ENCODE measurements at places on chromosomes 5 and 9. TPM values are rescaled to one million over a fixed set of nuclear protein-coding genes. Genes with fewer than 3 reads are reported as not detected.
A peak's percentile ranks its signal among the peaks of the same experiment; 100 is the strongest.

DNA sequence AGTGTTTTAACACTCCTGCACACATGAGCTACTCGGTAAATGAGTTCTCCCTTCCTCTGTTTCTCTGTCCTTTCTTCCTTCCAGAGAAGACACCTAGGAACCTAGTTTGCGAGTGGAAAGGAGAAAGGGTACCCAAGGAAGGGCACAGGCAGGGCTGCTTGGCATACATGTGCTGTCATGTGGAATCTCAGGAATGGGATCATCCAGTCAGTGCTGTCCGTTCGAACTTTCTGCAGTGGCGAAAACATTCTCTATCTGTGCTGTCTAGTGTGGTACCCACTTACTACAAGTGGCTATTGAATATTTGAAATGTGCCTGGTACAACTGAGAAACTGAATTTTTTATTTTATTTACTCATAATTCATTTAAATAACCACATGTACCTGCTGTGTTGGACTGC is 28.0 kb downstream of the NLN start:
- no peak for DNase-seq

GRCh38 chr5:39519566-39520231 is 94.9 kb upstream of the DAB2 start:
- peak; percentile 40 for DNase-seq

Gene IL13
- not detected for polyA plus RNA-seq

DNA sequence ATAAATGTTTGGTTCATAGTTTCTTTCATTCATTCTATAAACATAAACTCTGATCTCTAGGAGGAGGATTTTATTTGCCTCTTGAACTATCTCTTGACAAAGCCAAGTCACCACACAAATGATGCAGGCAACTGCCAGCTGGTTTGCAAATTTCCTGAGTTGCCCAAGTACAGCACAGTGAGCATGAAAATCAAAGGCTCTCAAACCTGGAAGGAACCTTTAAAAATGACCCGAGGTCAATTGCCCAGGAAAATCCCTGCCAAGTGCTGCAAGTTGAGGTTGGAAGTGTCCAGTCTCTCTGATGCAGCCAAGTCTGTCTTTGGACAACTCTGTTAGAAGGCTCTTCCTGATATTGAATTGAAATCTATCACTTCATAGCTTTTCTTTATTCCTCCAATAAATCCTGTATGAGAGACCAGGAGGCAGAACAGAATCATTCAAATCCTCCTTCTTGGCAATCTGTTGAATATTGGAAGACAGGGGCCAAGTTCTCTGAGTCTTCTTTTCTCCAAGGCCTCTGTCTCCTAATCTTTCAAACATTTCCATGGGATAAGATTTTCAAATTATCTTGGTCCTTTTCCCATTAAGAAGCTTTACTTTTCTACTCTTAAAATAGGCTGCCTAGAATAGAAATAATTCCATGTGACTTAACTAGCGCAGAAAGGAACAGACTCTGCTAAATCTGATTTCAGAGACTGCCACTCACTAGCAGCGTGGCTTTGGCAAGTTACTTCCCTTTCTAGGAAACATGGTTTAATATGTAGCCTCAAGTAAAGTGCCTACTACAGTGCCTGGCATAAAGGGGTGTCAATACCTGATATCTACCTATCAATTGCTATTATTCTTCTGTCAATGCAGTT is 159.2 kb downstream of the SNX18 start:
- no peak for DNase-seq

Gene SEC24A
- polyA plus RNA-seq, result 22.9 TPM

Gene PCDHGA4
- 9.9 TPM for polyA plus RNA-seq

GRCh38 chr9:113506090-113506589 is 42.6 kb downstream of the RGS3 start:
- DNase-seq, result no peak

Gene KIF12
- 5.3 TPM for polyA plus RNA-seq

Gene SPINK14
- polyA plus RNA-seq, result not detected

Gene MAN1B1
- 63.3 TPM for polyA plus RNA-seq

Gene ANKRD18B
- 5.0 TPM for polyA plus RNA-seq

DNA sequence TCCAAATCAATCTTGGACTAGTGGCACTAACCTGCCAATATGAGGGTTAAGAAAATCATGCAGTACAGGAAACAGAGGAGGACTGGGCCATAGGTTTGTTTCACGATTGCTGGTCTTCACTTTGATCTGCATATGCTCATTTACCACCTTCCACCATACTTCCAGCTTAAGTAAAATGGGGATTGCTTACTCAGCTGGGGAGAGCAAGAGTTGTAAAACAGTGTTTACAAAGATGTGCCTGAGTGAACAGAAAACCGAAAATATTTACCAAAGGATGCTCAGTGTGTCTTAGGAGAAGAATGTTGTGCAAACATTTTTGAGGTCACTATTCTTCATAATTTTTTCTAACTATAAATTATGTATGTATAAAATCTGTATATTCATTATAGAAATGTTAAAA is 65.1 kb upstream of the DNAH5 start:
- DNase-seq, result no peak

DNA sequence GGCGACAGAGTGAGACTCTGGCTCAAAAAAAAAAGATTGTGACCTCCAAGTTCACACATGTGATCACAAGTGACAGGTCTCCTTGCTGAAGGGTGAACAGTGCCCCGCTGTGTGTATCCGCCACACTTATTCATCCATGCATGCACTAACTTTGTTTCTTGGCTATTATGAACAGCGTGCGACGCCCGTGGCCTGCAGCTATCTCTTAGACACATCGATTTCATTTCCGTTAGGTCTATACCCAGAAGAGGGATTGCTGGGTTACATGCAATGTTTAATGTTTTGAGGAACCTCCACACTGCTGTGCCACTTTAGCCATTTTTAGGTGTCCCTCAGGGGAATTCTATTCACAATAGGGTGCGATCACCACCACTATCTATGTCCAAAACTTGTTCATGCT is 12.1 kb upstream of the EGFL7 start:
- no peak for DNase-seq

- DNase-seq, result no peak
Observed at GRCh38 chr5:76433261-76433660, 30.2 kb downstream of the IQGAP2 start.

Gene MAPKAP1
- polyA plus RNA-seq, result 63.8 TPM

- DNase-seq, result no peak
Observed at GRCh38 chr5:80054682-80055081, 19.5 kb downstream of the THBS4 start.

Gene OR1Q1
- not detected for polyA plus RNA-seq

GRCh38 chr9:107632216-107632615 is 142.6 kb upstream of the KLF4 start:
- DNase-seq, result no peak

DNA sequence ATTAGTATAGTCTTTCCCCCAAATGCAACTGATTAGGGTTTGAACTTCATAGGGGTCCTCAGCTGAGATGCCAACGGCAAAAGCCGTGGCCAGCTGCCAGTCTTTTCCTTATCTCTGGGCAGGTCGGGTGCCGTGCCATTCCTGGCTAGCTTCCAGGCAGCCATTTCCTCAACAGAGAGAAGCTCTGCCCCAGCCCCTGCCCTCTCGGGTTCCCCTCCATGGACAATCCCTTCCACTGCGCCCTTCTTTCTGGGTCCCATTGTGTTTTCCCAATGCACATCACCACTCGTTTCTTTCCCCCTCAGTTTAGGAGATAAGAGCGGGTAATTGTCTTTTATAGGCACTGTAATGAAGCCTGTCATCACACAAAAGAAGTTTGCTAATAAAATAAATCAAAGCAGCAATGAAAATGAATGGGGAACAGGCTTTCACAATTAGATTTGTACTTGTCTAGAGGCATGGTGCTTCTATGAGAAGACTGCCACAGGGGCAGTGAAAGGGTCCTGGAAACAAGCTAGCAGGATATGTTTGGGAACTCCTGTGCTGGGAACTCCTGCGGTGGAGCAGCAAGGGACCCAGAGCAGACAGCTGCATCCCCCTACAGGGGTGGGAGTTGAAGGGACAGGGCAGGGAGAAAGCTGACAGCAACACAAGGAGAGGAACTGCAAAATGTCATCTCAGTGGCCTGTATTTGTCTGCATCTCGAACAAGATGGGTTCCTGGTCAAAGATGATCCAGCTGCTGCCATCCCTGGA is 48.0 kb upstream of the SAP30L start:
- peak; percentile 18 for DNase-seq

GRCh38 chr9:13107008-13107407 is 172.5 kb downstream of the MPDZ start:
- peak; percentile 16 for DNase-seq

DNA sequence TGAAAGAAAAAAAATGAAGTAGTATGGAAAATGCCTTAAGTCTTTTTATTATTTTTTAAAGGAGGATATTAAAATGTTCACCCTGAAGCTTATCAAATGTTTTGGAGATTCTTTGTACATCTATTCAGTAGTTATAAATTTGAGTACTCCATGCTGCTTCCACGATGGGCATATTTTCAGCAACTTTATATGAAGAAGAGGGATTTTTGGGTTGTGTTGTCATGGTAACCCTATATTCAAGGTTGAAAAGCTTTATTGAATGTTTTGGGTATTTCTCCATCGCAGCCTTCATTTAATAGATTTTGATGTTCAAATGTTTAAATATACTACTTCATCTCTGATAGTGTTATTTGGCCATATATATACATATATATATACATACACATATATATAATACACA is 557.5 kb downstream of the CAAP1 start:
- DNase-seq, result no peak

Gene GPR107
- 45.4 TPM for polyA plus RNA-seq

Gene WDR55
- 22.1 TPM for polyA plus RNA-seq

GRCh38 chr9:22131817-22132216 is 122.7 kb upstream of the CDKN2B start:
- DNase-seq, result no peak

Gene PCDHB9
- 8.5 TPM for polyA plus RNA-seq

DNA sequence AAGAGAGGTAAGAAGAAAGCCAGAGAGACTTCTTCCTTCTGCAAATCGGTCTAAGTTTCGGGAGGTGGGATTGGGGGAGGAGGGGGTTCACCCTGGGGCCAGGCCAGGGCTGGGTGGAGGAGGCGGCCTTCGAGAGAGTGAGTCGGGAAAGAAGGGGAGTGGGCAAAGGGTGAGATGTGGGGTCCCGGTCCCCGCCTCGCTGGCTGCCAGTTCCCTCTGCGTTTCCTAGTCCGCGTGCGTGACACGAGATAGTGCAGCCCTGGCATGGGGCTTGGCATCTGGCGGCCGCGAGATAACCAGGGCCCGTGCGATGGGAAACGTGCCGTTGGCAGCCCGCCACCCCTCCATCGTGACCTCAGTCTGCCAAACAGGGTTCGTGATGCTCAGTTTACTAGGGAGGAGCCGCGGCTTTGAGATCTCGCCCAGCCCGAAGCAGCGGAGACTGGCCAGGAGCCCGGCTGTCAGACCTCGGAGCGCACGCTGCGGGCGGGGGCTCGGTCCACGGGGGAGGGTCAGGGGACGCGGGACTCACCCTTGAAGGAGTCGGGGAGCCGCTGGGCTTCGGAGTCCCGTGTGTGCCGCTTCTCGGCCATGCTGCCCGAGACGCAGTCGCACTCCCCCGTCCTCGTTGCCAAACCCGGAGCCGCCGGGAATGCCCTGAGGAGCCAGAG is at the start of gene STOM:
Gene STOM (minus strand): TSS at position 656 of the 671 bp plus-strand sequence. CDS start 63 bp downstream, at position 593.
- DNase-seq, result peak; percentile 53

DNA sequence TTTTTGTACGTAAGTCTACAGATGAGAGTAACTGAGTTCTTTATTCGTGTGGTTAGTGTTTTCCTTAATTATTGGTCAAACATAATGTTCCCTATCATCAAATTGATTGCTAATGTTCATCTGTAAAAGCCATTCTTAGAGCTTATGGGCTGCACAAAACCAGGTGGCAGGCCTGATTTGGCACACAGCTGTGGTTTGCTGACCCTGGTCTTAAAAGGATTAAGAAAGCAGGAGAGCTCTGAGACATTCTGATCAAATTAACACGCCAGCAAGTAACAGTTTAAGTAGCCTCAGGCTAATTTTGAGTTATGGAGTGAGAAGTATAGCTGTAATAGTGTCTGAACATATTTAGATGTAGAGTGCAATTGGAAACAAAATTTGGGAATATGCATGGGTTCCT is 63.2 kb downstream of the PRR16 start:
- no peak for DNase-seq

All from spinal cord (tissue), 10 donors.